ENCODE measurements at places on chromosomes 5 and 9.

DNA sequence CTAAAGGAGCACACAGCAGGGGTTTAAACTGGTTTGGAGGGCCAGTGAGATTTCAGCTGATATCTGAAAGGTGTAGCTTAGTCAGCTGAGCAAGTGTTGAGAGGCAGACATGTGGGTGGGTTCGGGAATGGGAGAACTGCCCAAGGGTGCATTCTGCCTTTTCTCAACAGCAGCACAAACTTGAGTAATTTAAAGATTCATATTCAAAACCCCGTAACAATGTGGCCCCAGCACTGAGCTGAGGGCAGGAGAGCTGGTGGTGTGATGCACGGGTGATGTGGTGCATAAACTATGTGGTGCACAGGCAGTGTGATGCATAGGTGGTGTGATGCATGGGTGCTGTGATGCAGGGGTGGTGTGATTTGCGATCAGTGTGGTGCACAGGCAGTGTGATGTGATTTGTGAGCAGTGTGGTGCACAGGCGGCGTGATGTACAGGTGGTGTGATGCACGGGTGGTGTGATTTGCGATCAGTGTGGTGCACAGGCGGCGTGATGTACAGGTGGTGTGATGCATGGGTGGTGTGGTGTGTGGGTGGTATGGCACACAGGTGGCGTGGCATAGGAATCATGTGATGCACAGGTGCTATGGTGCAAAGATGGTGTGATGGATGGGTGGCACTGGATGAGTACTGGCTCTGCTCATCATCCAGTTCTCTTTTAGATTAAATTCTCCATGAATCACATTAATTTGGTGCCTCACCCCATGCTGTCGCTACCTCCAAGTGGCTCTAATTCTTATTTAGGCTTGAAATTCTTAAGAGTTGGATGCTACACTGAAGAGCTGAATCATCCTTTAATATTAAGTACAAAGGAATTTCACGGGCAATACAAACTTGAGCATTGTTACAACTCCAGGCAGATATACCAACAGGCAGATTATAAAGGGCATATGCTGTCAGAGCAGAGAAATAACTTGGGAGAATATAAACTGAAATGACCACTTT lies 53.6 kb downstream of the DAP start:
- DNase-seq, result no peak

DNA sequence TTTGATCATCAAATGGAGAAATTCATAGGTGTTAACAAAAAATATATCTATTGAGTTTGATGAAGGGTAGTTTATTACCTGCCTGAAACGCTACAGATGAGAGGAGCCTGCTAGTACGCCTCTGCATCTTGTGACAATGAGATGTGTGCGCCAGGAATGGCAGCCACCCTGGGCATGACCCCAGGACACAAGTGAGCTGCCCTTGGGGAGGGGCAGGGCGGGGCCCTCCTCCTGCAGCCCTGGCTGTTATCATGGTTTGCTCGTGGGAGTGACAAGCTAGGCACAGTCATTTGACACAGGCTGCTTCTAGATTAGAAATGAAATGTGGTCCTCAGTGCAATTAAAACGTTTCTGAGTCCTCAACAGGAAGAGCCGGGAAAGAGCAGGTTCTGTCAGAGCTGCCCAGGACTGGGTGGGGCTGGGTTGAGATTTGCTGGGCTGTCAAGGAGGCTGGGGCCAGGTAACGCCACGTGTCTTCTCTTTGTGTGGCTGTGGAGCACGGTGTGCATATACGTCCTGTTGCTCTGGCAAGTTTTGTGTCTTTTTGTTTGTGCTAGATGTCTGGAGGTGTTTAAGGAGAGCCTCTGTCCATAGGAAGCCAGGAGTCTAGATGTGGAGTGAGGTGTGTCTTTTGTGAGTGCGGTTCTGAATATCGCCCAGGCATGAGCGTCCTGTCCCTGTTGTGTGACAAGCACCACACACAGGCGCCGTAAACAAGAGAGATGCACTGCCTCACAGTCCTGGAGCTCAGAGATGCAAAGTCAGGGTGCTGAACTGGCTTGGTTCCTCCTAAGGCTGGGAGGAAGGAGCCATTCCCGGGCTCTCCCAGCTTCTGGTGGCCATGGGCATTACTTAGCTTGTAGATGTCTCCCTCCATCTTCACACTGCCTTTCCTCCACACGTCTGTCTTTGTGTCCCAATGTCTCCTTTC lies 129.0 kb upstream of the IRX4 start:
- DNase-seq, result no peak

DNA sequence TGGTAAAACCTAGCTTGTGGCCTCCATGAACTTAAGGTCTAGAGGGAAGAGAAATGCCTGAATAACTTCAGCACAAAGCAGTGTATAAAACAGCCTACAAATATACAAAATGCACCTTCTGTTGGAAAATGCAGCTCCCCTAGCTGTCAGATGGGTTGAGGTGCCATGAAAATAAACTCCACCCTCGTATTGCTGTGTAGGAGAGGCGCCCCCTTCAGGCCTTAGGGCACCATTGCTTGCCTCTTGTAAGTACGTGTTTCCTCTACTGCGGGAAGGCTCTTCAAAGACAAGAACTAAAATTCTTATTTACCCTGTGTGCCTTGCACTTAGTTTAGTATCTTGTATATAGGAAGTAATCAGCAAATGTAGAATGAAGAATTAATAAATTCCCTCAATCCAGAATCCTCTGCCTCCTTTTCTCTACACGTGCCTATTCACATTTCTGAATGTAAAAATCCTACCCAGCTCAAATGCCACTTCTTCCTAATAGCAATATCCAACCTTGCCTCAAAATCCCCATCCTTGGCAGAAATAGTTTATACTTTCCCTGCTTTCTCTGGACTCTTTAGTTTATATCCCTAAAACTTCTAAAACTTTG lies 393.7 kb upstream of the PDE4D start:
- DNase-seq, result peak; percentile 24

DNA sequence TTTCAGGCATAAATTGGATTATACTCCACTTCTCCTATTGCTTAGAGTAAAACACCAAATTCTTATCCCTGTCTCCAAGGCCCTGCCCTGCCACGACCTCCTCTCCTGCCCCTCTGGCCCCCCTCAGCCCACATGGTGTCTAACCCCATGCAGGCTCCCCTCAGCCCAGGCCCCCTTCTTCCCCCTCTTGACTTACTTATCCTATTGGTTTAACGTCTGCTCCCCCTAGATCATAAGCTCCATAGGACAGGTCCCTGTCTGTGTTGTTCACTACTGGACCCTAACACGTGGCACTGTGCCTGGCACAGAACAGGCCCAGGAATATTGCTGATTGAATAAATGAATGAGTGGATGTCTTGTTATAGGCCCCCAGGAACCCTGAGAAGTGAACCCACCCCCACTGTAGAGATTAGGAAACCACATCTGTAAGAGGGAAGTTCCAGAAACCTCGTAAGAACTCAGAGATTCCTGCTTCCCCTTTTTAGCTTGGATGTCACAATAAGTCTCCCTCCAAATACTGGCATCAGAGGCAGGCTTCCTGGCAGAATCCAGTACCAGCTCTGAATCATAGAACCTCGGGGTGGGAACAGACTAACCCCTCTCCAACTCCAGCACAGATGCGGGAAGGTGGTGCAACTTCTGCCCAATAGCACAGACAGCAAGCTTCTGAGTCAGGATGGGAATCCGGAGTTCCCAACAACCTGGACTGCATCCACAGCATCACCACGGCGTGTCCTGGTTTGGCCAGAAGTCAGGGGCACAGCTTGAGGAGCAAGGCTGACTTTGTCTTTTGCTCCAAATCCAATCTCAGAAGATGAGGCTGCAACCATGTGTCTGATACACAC lies 31.5 kb downstream of the HRH2 start:
- DNase-seq, result no peak

DNA sequence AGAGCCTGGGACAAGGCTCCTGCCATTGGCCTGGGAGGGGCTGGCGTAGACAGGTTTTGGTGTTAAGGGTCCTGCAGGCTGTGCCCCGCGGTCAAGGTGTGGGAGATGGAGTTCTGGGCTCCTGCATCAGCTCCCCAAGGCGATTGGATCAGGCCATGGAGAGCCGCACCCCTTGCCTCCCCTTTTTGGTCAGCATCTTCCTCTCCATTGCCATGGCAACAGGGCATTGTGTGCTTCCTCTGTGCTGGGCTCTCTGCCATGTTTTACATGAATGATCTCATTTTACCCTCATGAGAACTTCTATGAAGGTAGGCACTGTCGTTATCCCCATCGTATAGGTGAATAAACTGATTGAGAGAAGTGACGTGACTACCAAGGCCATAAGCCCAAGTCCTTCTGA lies 344.3 kb upstream of the CLINT1 start:
- no peak for DNase-seq

GRCh38 chr9:6655036-6655435 lies 9.5 kb upstream of the GLDC start:
- DNase-seq, result no peak

DNA sequence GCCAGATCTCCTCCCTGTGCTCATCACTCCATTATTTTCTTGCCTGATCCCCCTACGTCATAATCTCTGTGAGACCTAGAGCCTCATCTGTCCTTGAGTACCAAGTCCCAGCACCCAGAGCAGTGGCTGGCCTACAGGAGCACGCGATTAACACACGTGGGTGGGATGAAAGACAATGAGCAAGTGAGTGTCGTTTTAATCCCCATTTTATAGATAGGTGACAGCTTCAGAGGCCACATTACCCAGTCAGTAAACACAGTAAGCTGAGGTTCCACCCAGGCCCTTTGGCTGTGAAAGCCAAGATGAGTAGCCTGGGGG lies 17.3 kb downstream of the TRUB2 start:
- no peak for DNase-seq

DNA sequence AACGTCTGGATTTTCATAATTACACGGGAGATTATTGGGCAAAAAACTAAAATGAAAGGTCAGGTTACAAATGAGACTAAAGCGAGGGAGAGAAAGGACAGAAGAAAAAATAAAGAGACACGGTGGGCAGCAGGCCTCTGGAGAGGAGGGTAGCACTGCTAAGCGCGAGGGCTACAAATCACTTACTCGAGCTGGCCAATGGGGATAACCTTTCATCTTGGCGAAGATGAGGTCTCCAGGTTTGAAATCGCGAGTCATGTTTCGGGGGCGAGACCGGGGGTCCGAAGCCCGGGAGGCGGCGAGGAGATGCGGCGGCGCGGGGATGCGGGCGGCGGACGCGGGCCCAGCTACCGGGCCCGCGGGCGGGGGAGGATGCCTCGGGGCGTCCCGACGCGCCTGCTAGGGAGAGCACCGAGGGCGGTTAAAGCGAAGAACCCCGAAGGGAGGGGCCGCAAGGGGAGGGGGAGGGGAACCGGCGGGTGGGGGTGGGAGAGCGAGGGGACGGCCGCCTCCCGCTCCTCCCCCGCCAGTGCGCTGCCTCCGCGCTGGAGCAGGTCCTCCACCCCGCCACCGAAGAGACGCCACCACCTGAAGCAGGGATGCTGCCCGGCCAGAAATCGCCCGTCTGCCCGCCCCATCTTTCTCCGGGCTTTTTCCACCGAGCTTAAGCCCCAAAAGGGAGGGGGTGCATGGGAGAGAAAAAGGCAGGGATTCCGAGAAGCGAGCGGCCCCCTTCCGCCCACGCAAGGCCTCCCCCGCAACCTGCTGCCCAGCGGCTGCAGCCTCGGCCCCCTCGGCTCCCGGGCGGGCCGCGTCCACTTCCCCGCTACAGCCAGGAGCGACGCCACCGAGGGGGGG lies 610 bp downstream of the PSIP1 start:
- DNase-seq, result peak; percentile 72

DNA sequence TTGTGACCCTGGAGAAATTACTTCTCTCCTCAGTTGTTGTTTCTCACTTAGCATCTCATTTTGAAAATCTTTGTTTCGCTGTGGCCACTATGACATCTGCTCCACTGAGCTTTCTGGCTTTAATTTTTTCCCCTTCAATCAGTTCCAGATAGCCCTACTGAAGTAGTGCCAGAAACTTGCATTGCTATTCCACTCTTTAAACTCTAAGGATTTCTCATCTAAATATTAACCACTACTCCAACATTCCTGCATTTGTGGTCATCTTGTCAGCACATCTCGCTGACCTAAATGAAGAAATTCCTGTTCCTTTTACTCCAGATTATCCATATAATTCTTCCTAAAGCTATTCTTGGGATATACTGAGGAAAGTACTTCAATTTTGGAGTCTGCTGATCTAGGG lies 15.3 kb upstream of the NOL6 start:
- no peak for DNase-seq

DNA sequence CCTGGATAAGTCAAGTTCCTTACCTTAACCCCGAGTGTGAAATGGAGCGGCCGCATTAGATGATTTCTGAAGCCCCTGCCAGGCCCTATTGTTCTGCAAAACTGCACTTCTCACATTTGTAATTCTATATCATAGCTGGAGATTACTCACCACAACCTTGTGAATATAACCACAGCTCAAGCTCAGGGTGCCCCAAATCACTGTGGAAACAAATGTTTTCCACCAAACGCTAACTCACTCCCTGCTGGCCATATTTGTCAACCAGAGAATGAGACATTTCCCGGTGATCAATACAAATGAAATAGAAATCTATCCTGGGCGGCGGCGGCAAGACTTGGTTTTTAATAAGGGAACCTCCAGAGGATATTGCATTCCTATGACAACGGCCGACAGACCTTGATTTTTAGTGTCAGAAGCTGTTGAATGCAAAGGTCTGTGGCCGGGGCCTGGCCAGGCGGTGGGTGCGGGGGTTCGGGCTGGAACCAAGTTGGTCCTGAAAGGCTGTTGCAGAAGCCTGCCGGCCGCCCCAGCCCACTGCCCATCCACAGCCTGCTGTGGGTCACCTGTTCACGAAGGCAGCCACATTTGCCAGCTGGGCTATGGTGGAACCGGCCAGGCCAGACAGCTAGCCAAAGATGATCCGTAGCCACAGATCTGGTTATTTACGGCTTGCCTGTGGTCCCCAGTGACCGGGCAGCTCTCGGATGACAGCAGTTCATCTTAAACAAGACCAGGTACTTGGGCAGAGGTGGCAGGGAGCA lies 93.9 kb upstream of the LMX1B start:
- peak; percentile 24 for DNase-seq

- no peak for DNase-seq
Observed at GRCh38 chr9:21741151-21741550, 61.3 kb upstream of the MTAP start.

DNA sequence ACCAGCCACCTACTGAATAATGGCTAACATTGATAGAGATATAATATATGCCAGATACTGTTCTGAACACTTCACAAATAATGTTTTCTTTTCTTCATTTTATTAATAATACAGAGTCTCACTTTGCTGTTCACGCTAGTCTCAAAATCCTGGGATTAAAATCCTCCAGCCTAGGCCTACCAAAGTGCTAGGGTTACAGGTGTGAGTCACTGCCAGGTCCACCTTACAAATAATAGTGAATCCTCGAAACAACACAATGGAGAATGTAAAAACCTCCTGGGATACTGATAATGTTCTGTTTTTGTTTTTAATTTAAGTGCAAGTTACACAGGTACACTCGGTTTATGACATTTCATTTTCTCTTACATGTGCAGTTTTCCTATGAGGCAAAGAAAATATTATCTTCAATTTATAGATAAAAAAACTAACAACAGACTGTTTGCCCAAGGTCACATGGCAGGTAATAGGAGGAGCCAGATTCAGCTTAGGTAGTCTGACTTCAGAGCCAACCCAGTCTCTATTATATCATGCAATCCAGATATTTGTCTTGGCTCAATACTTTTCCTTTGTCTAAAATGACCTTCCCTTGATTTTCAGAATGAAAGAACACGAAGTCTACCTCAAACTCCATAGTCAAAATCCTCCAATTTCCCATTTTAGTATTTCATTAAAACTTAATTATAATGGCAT lies 7.8 kb downstream of the ZFR start:
- DNase-seq, result no peak

GRCh38 chr9:70893580-70894122 lies 227.8 kb downstream of the TRPM3 start:
- DNase-seq, result no peak

- DNase-seq, result no peak
Observed at GRCh38 chr9:18668944-18669343, 195.0 kb downstream of the ADAMTSL1 start.

- no peak for DNase-seq
Observed at GRCh38 chr9:8014997-8015682, 215.6 kb upstream of the DMAC1 start.

All from activated CD4-positive, alpha-beta T cell treated with anti-CD3 and anti-CD28 coated beads for 48 hours (primary cell).